Activated CD4-positive, alpha-beta T cell treated with anti-CD3 and anti-CD28 coated beads, Interleukin-2, amount 50 U/mL, for 48 hours (primary cell): ENCODE measurements at places on chromosomes 11 and 22.

- no peak for DNase-seq
Measured at GRCh38 chr11:44388828-44389657, 79.1 kb upstream of the ALX4 start.

GRCh38 chr11:133968300-133968699, 11.5 kb upstream of the IGSF9B start:
- DNase-seq: no peak

DNA sequence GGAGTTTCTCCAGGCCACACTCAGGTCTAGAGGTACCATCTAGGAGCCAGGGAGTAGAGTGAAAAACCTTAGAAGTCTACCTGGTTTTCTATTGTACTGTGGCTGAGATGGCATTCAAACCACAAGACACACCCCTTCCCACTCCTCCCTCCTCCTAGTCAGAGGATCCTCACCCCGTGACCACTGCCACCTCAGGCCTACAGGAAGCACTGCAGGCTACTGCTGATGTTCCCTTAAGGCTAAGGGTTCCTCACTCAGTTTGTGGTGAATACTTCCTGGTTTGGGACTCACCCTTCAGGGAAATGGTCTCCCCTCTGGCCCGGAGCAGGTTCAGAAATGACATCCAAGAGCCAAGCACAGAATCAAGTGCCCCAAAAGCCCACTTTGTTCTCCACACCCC, 1293.9 kb downstream of the JRKL start:
- no peak for DNase-seq

DNA sequence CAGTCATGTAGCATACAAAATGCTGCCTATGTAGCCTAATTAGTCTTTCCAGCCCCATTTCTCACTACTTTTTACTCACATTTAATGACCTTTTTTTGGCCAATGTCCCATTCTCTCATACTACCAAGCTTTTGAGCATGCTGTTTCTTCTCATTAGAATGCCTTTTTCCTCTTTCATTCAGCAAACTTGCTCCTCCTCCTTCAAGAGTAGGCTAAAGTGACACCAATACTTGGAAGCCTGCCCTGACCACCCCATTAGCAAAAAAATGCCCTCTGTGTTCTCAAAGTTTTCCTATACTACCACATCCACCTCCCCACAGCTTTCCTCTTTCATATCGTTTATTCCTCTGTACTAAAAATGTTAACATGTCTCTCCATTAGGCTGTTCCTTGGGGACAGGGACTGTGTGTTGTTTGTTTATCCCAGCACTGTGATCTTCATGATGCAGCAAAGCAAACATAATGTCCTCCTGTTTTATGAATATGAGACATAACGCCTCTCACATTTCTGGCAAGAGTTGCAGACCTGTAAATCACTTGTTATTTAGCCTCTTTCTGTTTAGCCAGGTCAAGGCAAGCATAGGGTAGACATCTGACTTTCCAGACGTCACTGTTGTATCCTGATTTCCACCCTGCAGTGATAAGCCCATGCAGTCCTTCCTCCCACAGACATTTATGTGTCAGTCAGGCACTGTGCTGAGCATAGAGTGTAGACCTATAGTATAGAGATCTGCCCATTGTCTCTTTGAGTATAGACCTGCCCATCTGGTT, 62.0 kb upstream of the UCP3 start:
- DNase-seq: no peak

DNA sequence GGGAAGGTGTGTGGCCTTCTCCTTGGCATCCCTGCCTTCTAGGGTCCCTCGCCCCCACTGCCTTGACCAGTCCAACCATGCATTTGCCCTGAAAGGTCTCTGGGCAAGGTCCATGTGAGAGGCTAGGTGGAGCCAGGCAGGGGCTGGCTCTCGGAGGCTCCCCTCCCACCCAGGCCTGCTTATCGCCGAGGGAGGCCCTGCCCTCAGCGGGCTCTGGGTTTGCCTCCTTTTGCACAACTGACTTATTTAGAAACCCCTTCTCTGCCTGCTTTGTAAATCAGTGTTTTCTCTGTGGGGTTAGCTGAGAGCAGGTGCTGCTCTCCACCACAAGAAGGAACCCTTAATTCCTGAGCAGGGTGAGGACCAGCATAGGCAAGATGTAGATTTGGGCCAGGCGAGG, 47.7 kb downstream of the CD82 start:
- no peak for DNase-seq

DNA sequence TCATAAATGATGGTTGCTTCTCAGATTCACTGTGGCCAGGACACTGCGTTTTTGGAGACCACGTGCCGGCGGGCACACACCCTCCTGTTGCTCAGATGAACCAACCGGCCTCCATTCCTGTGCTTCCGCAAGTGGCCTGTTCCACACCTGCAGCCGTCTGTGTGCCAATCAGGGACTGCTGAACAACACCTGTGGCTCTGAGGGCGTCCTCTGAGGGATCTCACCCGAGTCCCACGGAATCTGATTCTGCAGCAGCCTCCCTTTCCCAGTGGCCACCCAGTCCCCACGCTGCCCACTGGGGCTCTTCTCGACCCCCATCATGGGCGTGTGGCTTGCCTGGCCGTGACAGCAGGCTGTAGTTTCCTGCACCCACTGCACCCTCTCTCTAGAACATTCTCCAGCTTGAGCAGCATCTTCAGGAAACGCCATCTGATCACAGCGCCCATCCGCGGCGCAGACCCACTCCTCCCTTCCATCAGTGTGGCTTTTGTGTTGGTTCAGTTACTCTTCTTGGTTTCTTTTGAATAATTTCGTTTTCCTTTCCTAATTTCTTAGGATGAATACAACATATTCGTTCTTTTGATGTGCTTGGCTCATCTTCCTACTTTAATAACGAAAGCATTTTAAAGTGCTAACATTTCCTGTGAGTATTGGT, 100.3 kb upstream of the SLC22A12 start:
- peak; percentile 1 for DNase-seq

- no peak for DNase-seq
Measured at GRCh38 chr22:44546686-44547310, 48.8 kb upstream of the RTL6 start.

GRCh38 chr22:29269230-29269604, 1.1 kb downstream of the EWSR1 start:
- DNase-seq: no peak

DNA sequence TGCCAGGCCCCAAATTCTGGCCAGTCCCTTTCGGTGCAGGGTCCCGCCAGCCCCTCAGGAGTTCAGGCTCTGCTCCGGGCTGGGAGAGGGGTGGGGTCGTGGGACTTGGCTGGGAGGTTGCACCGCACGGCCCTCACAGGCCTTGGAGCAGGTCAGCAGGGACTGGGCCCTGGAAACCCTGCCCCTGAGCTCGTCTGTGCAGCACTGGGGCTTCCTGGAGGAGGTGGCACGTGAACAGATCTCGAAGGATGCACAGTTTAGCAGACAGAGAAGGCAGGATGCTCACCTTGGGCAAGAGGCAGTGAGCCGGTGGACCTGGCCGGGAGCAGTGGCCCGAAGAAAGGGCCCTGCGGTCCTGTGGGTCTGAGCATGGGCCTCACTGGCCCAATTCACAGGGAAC, 70.0 kb downstream of the WNT7B start:
- DNase-seq: no peak

DNA sequence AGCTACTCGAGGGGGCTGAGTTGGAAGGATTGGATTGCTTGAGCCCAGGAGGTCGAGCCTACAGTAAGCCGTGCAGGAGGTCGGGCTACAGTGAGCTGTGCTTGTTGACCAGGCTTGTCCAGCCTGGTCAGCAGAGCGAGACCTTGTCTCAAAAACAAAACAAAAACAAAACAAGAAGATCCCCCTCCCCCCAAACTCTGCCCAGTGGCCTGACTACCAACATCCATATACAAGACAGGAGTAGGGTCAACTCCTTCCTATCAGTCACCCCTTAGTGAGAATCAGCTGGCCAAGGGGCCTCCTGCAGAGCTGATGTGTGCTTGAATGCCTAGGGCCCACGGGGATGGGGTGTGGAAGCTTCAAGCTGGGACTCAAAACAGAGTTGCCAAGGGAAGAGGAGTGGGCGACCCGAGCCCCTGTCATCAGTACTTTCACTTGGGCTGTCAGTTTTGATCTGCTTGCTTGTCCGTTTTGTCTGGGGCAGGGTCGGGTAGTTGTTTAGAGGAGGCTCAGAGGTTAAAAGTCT, 942 bp upstream of the TSPAN18 start:
- DNase-seq: no peak

DNA sequence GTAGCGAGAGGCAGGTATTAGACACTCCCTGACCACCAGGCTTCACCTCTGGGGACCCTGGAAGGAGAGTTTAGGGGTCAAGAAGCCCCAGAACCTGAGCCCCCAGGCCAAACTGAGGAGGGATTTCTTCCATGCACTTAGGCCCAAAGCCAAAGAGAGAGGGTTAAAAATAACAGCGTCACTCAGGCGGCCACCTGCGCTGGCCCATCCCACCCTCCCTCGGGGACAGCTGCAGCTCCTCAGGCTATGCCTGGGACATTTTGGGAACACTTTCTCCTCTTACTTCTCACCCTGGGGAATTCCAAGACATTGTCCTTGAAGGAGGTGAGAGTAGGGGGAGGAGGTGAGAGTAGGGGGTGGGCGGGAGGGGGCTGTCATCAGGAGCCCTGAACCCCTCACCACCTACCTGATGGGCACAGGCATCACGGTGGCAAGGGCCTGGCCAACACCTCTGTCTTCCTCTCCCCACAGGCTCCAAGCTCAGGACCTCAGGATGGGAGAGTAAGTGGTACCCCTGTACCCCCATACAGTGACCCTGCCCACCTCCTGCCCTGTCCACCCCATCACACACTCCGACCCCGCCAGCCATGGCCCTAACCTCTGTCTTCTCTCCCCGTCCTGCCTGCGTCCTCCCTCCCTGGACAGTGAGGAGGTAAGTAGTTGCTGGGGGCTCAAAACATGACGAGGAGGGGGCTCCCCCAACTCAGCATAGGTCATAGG, 583 bp downstream of the TNNI2 start:
- DNase-seq: no peak

GRCh38 chr22:40414838-40415505, 44.6 kb downstream of the SGSM3 start:
- no peak for DNase-seq

GRCh38 chr11:46695345-46696211, 4.8 kb downstream of the ARHGAP1 start:
- no peak for DNase-seq
